ENCODE measurements at places on chromosomes 16 and 17. TPM values are rescaled to one million over a fixed set of nuclear protein-coding genes. Genes with fewer than 3 reads are reported as not detected.

DNA sequence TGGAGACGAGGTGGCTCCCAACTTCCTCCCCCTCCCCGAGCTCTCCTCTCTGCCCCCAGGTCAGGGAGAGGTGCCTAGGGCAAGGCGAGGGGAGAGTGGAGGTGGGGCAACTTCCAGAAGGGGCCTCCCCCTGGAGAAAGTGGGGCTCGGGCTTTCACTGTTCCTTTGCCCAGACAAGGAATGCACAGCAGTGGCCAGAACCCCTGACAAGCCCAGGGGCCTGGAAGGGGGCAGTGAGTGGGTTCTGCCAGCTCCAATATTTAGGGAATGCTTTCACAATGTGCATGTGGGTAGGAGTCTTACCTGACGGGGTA, 11.7 kb upstream of the SP2 start:
- no peak for DNase-seq

DNA sequence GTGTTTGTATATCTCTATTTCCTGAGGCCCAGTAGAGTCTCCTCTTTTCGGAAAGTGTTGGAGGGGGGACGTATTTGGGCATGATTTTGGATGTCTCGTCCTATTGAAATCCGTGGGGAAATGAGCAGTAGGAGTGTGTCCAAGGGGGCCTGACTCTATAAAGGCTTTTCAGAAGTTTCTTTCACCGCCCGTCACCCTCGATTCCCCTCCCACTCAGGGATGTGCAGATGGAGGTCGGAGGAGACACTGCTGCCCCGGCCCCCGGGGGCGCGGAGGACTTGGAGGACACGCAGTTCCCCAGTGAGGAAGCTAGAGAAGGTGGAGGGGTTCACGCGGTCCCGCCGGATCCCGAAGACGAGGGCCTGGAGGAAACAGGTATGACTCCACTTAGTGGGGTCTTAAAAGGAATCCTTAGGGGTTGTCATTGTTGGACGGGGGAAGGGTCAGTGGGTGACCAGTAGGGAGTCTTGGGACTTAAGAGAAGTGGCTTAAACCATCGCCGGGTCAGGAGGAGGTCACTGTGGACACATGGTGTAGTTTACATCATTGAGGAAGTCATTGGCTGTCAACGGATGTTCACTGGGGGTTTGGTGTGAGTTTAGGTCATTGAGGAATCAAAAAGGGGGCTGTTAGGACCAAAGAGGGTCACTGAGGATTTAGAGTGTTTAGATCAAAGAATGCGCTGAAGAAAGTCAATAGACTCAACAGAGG, 424 bp downstream of the MON1B start:
- no peak for DNase-seq

DNA sequence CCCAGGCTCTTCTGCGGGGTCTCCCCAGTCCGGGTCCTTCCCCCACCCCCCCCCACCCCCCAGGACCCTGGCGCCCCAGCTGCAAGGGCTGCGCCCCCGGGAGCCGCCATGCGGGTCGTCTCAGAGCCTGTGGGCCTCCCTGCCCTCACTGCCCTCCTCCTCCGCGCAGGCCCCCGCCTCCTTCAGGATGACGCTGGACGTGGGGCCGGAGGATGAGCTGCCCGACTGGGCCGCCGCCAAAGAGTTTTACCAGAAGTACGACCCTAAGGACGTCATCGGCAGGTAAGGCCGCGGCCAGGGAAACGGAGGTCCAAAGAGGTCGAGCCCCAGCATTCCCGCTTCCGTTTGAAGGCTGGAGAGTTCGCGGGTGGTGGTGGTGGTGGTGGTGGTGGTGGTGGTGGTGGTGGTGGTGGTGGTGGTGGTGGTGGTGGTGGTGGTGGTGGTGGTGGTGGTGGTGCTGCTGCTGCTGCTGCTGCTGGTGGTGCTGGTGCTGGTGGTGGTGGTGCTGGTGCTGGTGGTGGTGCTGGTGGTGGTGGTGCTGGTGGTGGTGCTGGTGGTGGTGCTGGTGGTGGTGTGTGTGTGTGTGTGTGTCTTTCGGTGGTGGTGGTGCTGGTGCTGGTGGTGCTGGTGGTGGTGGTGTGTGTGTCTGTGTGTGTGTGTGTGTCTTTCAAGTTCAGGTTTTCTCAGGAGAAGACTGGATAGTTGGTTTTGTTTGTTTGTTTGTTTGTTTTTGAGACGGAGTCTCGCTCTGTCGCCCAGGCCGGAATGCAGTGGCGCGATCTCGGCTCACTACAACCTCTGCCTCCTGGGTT, 615 bp downstream of the PHKG2 start:
- DNase-seq, result no peak

DNA sequence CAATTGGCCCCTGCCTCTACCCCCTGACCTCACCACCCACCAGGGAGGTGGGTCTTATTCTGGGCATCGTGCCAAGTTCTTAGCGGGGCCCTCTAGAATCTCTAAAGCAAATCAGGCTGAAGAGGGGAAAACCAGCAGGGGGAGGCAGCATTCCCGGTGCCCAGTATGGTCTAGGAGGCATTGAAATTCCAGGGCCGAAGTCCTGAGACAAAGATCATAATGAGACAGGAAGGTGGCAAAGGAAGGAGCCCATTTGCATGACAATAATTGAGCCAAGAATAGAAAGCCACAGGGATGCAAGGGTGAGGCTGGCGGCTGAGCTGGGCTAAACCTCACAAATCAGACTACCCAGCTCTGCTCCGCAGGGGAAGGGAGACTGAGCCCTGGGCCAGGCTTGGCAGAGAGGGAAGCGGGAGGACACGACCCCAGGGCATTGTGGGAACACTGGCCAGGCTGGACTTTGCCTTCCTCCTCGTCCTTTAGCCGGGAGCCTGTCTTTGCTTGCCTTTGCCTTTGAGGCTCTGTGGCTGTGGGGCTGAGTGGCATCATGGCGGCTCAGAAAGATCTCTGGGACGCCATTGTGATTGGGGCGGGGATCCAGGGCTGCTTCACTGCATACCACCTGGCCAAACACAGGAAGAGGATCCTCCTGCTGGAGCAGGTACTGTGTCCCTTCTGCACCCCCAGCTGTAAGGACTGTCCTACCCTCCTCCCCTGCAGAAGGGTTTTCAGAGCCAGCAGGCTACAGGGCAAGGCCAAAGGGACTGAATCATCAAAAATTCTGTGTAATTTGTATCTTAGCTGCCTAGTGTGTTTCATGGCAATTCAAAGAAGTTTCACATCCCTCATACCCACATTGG, at the start of gene PIPOX:
PIPOX (plus strand) TSS at position 463 of the 860 bp plus-strand sequence; CDS start at position 548, 85 bp downstream.
- peak; percentile 51 for DNase-seq

DNA sequence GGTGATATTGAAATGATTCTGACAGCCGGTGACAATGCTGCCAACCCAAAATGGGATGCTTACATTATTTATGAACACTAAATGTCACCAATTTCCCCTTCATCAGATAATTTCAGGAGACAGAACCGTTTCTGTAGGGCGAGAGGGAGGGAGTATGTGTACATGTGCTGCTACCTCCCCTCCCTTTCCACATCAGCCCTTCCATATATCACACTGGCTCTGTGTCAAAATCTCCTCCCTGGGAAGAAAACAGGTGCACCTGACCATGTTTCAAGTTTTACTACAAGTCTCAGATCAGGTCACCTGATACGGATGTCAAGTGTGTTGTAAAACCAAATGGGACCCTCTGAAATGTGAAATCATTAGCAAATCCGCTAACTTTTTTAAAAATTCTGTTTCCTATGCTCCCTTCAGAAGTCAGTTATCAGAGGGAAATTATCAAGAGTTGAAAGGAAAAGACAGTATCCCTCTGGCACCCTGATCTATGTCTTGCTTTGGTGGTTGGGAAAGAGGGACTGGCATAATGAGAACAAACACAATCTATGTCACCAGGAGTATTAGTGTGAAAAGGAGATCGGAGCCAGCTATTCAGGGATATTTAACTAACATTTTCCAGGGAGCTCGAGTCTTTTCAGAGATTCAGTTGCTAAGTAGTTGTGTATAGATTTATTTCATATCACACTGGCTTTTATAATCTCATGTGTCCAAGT, 1002.3 kb upstream of the CDH8 start:
- no peak for DNase-seq

- no peak for DNase-seq
Measured at GRCh38 chr16:55585631-55586030, 19.1 kb downstream of the CAPNS2 start.

DNA sequence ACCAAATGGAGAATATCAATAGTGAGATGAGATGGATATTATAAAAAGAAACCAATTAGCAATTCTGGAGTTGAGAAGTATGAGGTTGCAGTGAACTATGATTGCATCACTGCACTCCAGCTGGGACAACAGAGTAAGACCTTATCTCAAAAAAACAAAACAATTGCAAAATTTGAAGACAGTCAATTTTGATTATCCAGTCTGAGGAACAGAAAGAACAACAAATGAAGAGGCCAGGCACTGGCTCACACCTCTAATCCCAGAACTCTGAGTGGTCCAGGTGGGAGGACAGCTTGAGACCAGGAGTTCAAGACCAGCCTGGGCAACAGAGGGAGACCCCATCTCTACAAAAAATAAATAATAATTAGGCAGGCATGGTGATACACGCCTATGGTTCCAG, 35.0 kb downstream of the USP32 start:
- DNase-seq, result no peak

GRCh38 chr17:40433551-40434415, 9.5 kb upstream of the IGFBP4 start:
- DNase-seq, result no peak

- no peak for DNase-seq
Measured at GRCh38 chr17:31393749-31394146, 2.3 kb downstream of the RAB11FIP4 start.

DNA sequence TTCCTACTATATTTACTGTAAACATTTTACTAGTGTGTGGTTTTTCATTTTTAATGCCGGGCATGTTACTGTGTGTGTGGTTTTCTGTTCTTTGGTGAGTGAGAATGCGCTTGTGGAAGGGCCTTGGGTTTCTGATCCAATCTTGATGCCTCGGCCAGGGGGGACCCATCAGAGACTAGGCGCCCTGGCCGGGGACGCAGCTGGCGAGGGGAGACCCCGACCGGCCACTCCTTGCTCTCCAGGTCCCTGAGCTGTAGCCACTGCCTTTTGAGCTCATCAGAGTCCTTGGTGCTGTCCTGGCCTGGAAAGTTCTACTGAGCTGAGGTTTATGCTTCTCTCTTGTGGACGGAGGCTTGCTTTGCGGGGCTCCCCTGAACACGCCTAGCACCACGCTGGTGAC, 37.5 kb downstream of the KIAA0513 start:
- no peak for DNase-seq

DNA sequence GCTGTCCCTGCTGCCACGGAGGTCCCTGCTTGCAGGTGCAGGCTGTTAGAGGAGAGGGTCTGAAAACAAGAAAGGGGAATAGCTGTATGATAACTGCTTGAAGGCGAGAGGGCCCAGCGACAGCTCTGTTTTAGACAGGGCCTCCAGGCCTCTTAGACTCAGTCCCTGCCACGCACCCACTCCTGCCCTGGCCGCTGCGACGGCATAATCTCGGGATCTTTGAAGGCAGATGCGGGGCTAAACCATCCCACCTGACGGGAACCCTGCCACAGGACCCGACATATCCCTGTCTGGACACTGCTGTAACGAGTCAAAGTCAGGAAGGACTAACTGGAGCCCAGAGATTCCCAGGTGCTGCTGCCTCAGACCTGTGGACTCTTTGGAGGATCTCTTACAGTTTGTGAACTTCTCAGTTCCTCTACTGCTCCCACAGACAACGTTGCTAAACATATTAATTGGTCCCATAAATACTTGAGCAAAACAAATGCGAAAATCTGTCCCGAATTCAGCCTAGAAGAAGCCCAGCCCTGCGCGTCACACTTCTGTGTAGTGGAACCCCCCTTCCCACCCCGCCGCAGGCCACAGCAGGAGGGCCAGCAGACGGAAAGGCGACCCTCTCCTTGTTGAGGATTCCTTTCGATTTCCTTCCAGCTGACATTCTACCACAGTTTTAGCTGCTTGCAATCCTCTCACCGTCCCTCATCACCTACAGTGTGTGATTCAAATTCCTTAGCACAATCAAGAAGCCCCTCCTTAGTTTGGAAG, 998 bp upstream of the TMEM11 start:
- DNase-seq, result no peak

- DNase-seq, result peak; percentile 42
Measured at GRCh38 chr16:117379-118365, 20.8 kb downstream of the NPRL3 start.

GRCh38 chr16:31020536-31020935, 10.1 kb upstream of the STX1B start:
- DNase-seq, result no peak

- DNase-seq, result no peak
Measured at GRCh38 chr16:4870138-4870671, 22.9 kb downstream of the UBN1 start.

GRCh38 chr17:42472709-42473521, 14.2 kb downstream of the ATP6V0A1 start:
- peak; percentile 36 for DNase-seq

DNA sequence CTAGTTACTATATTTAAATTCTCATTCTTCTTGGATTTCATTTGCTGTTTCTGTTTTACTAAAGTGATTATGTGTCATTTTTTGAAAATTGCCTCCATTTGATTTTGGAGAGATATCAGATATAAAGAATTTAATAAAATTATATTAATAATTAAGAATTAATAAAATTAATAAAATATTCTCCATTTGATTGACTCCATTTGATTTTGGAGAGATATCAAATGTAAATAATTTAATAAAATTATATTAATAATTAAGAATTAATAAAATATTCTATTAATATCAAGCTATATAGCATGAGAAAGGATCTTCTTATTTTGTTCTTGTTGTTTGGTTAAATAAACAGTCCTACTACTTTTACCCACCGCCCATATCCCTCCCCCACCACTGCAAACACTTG, 23.0 kb downstream of the STXBP4 start:
- DNase-seq, result no peak

GRCh38 chr16:73365016-73365551, 317.2 kb upstream of the ZFHX3 start:
- DNase-seq, result peak; percentile 59

- no peak for DNase-seq
Measured at GRCh38 chr17:6244253-6244652, 174.1 kb downstream of the WSCD1 start.

GRCh38 chr16:78436023-78436422, 336.6 kb downstream of the WWOX start:
- DNase-seq, result no peak

DNA sequence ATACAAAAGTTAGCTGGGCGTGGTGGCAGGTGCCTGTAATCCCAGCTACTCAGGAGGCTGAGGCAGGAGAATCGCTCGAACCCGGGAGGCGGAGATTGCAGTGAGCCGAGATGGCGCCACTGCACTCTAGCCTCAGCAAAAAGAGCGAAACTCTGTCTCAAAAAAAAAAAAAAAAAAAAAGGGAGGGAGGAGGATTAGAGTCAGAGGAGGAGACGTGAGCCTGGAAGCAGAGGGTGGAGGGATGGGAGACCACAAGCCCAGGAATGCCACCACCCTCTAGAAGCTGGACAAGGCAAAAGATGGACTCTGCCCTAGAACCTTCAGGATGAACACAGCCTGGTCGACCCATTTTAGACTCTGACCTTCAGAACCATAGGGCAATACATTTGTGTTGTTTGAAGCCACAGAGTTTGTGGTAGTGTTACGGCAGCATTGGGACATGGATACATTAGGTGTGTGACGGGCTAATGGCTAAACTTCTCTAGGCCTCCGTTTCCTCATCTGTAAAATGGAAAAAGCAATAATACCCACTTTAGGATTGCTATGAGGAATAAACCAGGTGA, 2.1 kb upstream of the SMIM22 start:
- DNase-seq, result no peak

The EFTUD2 gene
- 120 TPM for total RNA-seq

The HOXB4 gene
- total RNA-seq, result 0.45 TPM

The QRICH2 gene
- total RNA-seq, result 2.3 TPM

The EXOSC6 gene
- total RNA-seq, result 15.7 TPM

The ADPRM gene
- total RNA-seq, result 8.5 TPM

The TVP23B gene
- total RNA-seq, result 69.2 TPM

The C16orf82 gene
- not detected for total RNA-seq

The UQCRC2 gene
- 162 TPM for total RNA-seq

The TNFAIP1 gene
- 25.1 TPM for total RNA-seq
